ENCODE measurements at places on chromosomes 3 and 15. TPM values are rescaled to one million over a fixed set of nuclear protein-coding genes. Genes with fewer than 3 reads are reported as not detected.

Gene EXD1
- total RNA-seq: not detected

Gene XYLB
- 4.7 TPM for total RNA-seq

Gene AADAC
- not detected for total RNA-seq

Gene LMAN1L
- total RNA-seq: not detected

Gene FEZF2
- total RNA-seq: not detected

Gene DCLK3
- not detected for total RNA-seq

Gene RYR3
- 0.21 TPM for total RNA-seq

Gene CLRN1
- total RNA-seq: not detected

Gene EEFSEC
- 20.8 TPM for total RNA-seq

Gene FGF12
- not detected for total RNA-seq

Gene CHRM5
- not detected for total RNA-seq

Gene ZKSCAN7
- total RNA-seq: 6.8 TPM

Gene ADAMTS9
- total RNA-seq: 4.6 TPM

Gene EPB42
- not detected for total RNA-seq

Gene GOLGA6L9
- total RNA-seq: 4.2 TPM

Gene GREM1
- total RNA-seq: 142 TPM

Gene EID1
- 122 TPM for total RNA-seq

Gene NEK10
- 7.9 TPM for total RNA-seq
